ENCODE measurements at places on chromosomes 1 and 21. TPM values are rescaled to one million over a fixed set of nuclear protein-coding genes. Genes with fewer than 3 reads are reported as not detected.

The EFNA3 gene
- total RNA-seq, result 13.0 TPM

The PTPN22 gene
- not detected for total RNA-seq

The CYP2J2 gene
- not detected for total RNA-seq

The OLFML2B gene
- total RNA-seq, result 0.49 TPM

The PPIH gene
- total RNA-seq, result 56.2 TPM

The FCER1G gene
- not detected for total RNA-seq

The CDCA8 gene
- total RNA-seq, result 47.7 TPM

The SPRR2F gene
- not detected for total RNA-seq

The NUDT4B gene
- 1.2 TPM for total RNA-seq

The TRIM63 gene
- 2.3 TPM for total RNA-seq

The OR2G3 gene
- total RNA-seq, result not detected

The SPOCD1 gene
- 3.8 TPM for total RNA-seq

The FALEC gene
- 0.33 TPM for total RNA-seq

The CD58 gene
- 22.0 TPM for total RNA-seq

The VWA5B1 gene
- total RNA-seq, result not detected

The CHI3L2 gene
- total RNA-seq, result 0.49 TPM

The ARMH1 gene
- 0.66 TPM for total RNA-seq

The SLAMF9 gene
- 0.41 TPM for total RNA-seq

The ARTN gene
- total RNA-seq, result 0.33 TPM

The CHIA gene
- total RNA-seq, result not detected

The TLCD4 gene
- total RNA-seq, result 7.5 TPM

The UBAP2L gene
- total RNA-seq, result 105 TPM

The TCP10L gene
- total RNA-seq, result 0.80 TPM

The PIGP gene
- 15.8 TPM for total RNA-seq

The MYBPH gene
- not detected for total RNA-seq

The INTS11 gene
- total RNA-seq, result 61.1 TPM

The ETV3L gene
- total RNA-seq, result not detected

The MAN1C1 gene
- total RNA-seq, result 0.96 TPM
